ENCODE measurements at places on chromosomes 1 and 21.
A peak's percentile ranks its signal among the peaks of the same experiment; 100 is the strongest.

DNA sequence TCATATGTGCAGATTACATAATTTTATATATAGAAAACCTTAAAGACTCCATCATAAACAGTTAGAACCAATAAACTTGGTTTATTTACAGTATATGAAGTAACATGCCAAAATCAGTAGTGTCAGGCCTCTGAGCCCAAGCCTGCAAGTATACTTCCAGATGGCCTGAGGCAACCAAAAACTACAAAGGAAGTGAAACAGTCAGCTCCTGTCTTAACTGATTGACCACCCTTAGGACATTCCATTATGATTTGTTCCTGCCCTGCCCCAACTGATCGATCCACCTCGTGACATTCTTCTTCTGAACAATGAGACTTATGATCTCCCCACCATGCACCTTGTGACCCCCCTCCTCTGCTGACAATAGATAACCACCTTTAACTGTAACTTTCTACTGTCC, 630.3 kb downstream of the AMY1C start:
- DNase-seq: no peak

DNA sequence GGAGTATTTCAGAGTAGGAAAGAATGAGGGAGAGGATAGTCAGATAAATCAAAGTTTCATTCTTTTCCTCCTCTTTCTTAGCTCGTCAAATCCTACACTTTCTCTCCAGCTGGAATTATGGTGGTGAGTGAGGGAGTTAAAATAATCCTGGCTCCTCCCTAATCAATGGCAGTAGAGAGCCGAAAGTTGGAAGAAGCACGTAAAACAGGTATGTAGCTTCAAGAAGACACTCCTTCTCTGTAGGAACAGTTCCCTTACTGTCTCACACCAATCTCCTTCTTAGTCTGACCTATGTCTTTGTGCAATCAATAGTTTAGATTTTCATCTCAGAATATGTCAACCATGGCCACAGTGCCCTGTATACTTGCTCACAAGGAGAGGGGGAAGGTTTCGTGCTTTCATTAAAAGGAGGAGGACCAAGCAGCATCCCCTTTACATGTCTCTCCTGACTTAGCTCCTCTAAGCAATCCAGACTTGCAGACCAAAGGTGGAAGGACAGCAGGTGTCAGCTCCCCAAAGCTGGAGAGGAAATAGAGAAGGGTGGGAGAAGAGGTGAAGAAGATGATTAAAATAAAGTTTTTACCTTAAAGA, 878 bp downstream of the MINDY1 start:
- no peak for DNase-seq

- DNase-seq: peak; percentile 89
These were observed 659 bp downstream of the AGO1 start for GRCh38 chr1:35883635-35884101.

DNA sequence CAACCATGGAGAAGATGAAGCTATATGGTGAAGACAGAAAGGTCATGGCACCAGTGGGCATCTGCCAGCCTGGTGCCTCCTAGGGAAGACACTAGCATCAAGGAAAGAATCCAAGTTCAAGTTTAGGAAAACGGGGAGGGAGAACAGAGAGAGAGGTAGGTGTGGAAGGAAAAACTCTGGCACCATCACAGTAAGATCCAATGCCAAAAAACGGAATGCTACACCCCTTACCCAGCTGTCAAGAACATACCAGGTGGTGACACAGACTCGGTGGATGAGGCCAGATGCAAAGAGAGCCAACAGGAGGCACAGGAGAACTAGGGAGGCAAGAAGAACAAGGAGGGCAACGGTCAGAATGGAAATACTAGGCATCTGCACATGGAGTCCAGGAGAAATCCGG, 3.6 kb downstream of the KRTCAP2 start:
- DNase-seq: no peak

DNA sequence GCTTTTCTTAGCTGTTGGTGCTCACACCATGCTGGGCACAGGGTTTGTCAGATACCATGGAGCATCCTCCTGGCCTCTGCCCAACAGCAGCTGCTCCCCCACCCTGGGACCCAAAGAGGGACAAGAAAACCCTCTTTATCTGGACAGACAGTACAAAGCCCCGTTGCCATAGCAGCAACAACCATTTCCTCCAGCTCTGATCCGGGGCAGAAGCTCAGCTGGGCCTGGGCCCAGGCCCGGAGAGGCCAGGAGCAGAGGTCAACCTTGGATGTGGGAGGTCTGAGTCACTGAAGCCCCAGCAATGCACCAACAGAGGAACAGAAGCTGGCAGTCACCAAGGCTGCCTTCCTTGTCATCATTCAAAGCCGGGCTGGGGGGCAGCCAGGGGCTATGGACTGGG, 228.4 kb upstream of the POU3F1 start:
- DNase-seq: no peak

- no peak for DNase-seq
These were observed 20.8 kb upstream of the PIK3R3 start for GRCh38 chr1:46153228-46153627.

- DNase-seq: no peak
These were observed 108.1 kb downstream of the GDAP2 start for GRCh38 chr1:117821382-117821755.

- DNase-seq: no peak
These were observed 69.9 kb downstream of the NAV1 start for GRCh38 chr1:201608635-201609395.

GRCh38 chr1:107810291-107810951, 154.6 kb downstream of the VAV3 start:
- DNase-seq: no peak

DNA sequence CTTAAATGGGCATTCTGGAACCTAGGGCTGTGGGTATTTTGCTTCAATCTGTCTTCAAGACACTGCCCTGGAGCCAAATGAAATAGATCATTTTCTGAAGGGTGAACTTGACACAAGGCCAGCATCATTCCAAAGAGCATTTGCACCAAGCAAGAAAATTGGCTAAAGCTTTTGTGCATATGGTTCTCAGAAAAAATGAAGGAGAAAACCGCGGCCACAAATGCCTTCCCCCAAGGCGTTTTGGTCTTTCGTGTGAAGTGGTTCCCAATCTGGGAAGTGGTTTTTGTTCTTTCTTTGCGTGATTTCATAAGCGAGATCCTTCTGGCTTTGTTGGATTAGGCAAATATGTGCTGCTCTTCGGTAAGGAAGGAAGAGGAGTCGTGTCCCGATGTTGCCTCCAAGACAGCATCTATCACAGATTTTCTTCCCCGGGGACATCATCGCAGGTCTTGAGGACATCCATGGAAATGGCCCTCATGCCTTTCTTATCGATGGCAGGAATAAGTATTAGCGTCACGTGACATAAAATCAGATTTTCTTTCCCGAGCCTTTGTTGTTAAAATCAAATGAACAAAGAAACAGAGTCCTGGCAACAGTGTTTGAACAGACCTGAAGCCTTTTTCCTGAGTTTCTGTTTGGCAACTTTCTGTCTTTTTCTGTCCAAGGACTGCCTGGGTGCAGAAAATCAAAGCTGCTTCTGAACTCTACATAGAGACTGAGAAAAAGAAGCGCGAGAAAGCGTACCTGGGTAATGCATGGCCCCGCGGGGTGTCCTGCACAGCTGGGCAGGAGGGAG, 31.0 kb downstream of the ATP5PO start:
- DNase-seq: no peak

GRCh38 chr1:239912471-239912870, 179.2 kb upstream of the FMN2 start:
- no peak for DNase-seq

DNA sequence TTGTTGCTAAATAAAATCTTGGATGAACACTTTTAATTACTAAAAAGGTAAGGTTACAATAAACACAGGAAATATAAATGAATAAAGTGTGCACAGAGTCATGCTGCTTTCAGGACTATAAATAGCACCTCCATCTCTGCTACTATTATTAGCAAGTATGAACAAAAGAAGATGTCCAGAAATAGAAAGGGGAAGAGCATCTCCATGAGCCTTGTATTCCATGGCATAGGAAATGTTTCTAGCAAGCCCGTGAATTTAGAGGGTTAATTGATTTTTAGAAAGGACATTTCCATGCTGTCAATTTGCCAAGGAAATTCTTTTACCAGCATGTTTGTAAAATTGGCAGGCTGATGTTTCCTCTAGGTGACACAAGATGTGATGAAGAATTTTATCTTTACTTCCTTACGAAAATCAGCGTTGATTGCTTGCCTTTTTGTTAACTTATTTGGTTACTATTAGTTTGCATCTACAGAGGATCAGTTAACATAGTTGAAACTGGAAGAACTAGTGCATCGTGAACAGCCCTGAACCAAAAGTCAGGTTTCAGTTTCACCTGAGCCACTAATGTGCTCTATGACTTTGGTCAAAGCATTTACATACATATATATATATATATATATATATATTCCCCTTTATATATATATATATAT, 45.3 kb downstream of the NR5A2 start:
- DNase-seq: no peak

DNA sequence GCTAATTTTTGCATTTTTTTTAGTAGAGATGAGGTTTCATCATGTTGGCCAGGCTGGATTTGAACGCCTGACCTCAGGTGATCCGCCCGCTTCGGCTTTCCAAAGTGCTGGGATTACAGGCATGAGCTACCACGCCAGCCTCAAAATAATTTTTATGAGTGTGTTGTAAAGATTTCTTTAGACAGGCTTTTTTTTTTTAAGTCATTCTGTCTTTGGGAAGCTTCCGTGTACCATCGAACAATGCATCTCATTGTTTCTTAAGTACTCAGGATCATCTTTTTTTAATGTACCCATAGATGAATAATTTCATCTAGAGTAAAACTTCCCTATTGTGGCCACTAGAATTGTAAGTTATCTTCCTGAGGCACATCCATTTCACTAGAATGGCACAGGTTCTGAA, 19.6 kb upstream of the SDC3 start:
- DNase-seq: no peak

- DNase-seq: no peak
These were observed at the start of gene ECM1 for GRCh38 chr1:150507912-150508864. Gene ECM1 (plus strand): TSS chr1:150508109. CDS start chr1:150508210, 101 bp downstream.

DNA sequence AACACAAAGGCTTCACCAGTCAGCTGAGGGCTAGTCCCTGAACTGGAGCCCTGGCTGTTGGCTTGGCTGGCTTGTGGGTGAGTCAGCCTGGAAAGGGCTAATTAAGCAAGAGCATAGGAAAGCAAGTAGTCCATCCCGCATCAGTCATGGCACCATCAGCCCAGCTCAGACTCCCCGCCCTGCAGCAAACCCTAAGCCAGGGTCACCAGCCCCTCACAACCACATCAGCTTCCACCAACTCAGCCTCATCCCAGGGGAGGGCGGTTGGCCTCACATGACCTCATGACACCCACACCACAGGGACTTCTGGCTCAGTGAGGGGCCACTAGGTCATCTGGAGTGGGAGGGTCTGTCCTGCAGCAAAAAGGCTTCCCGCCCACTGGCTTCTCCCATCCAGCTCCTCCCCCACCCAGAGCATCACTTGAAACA, 7.0 kb upstream of the SPATC1L start:
- peak; percentile 4 for DNase-seq

GRCh38 chr1:12407050-12407961, 177.5 kb downstream of the VPS13D start:
- no peak for DNase-seq

GRCh38 chr1:227728059-227728891, 6.8 kb downstream of the JMJD4 start:
- DNase-seq: peak; percentile 93

GRCh38 chr1:44151332-44151731, 9.9 kb upstream of the KLF18 start:
- DNase-seq: no peak

- no peak for DNase-seq
These were observed 366.9 kb downstream of the DPYD start for GRCh38 chr1:97553971-97554370.

DNA sequence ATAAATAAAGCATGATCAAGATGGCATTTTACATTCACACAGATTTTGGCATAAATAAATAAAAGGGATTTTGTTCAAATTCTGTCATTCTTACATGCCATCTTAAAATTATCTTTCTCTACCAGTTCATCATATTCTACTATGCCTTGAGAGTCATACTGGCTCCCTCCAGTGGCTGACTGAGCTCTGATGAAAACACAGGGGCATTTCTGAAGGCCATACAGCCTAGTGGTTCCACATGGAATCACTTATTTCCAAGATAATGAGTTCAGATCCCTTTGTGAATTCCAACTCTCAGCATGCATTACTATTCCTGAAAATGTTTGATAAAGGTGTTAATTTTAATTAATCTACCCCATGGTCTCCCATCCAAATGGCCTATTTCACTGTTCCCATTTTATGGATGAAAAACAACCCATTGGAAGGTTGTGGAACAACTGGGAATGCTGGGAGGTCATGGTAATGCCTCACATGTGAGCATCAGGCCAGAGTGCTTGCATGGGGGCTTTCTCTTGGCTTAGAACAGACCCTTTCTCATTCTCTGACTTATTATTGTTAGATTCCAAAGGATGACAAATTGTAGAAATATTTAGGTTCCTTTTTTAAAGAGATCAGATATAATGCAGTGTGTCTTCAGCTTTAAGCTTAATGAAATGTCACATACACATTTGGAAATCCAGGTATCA, 622.4 kb upstream of the PKN2 start:
- peak; percentile 65 for DNase-seq

- DNase-seq: peak; percentile 39
These were observed 11.2 kb upstream of the CAPN2 start for GRCh38 chr1:223700942-223701637.

GRCh38 chr1:205199090-205199930, 12.2 kb downstream of the DSTYK start:
- no peak for DNase-seq

DNA sequence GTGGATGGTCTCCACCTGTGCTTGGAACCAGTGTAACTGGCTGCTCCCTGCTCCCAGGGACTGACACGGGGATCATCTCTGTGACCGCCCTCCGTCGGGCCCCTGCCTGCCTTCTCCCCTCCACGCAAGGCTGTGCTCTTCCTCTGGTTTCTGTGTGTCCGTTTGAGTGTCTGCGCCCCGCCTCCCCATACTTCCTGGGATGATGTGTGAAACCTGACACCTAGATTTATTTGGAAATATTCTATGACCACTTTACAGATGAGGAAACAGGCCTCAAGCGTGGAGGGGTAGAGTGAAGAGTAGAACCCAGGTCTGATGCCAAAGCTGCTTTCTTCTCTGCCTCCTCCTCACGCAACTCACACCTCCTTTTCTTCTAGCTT, 24.3 kb downstream of the LDLRAP1 start:
- no peak for DNase-seq

- DNase-seq: no peak
These were observed 39.5 kb downstream of the ATF6 start for GRCh38 chr1:161805399-161806197.

- no peak for DNase-seq
These were observed 494 bp downstream of the APH1A start for GRCh38 chr1:150268340-150268704.

GRCh38 chr1:29623501-29623900, 387.2 kb downstream of the PTPRU start:
- no peak for DNase-seq

GRCh38 chr21:46048926-46049889, 48.7 kb upstream of the COL6A2 start:
- no peak for DNase-seq

All from iPS-NIHi11 (cell line).